T-cell (primary cell): ENCODE measurements at places on chromosomes 4 and X. TPM values are rescaled to one million over a fixed set of nuclear protein-coding genes. Genes with fewer than 3 reads are reported as not detected.

- DNase-seq: no peak
These were observed 42.7 kb downstream of the UBA6 start for GRCh38 chr4:67658302-67658701.

GRCh38 chrX:107678957-107679740 is 50.8 kb downstream of the PRPS1 start:
- DNase-seq: peak; percentile 82

- no peak for DNase-seq
These were observed 15.7 kb downstream of the P2RY10 start for GRCh38 chrX:78960888-78961287.

- DNase-seq: no peak
These were observed 40.3 kb downstream of the RWDD4 start for GRCh38 chr4:183618681-183619080.

- no peak for DNase-seq
These were observed 23.1 kb upstream of the TMEM184C start for GRCh38 chr4:147594107-147594506.

Gene C4orf54
- not detected for total RNA-seq

DNA sequence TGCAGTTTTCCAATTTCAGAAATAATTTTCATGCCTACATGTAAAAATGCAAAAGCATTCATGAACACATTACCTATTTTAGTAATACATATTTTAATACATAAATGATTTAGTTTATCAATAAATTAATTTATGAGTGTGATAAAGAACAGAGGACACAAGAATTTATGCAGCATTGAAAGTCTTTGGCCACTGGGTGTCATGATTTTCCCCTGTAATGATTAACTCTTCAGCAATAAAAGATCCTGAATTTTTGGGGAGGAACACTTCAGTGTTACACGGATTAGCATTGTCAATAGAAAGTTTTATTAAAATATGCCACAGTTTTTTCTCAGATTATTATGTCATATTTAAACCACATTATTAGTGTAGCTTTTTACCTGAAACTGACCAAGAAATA is 8.6 kb upstream of the VCX2 start:
- DNase-seq: no peak

DNA sequence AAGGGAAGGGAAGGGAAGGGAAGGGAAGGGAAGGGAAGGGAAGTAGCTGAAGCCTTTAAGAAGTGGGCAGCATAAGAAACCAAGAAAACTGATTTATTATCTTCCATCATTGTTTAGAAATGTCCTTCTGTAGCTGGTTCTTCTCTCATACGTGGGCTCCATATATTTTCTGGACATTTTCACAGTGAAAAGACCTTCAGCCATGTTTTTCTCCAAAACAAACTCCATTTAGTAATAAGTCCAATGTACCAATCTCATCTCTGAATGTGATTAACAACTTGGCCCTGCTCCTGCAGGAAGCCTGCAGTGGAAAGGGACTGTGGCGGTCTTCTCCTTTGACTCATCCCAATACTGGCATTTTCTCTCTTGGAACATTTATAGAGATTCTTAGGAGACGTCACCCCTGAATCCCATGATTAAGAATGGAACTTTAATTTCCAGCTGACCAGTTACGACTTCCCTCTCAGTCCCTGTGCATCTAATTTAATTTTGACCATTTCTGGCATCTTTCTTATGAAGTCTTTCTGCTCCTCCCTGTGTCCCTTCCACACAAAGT is 96.6 kb upstream of the GUCY1A1 start:
- DNase-seq: no peak

DNA sequence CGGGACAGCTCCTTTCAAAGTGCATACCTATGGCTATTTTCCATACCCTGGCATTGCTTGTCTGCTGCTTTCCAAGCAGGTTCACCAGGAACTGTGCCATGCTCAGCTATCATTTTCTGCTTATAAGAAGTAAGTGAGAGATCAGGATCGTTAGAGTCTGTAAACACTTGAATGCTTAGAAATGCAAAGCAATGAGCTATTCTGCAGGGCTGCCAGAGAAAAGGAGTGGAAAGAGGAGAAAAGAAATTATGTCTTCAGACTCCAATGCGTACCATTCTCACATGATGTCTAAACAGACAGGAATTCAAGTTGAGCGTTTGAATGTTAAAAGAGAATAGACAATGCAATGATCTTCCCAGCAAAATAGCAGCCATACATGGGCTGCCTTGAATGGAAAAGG is 245.5 kb upstream of the SLC7A11 start:
- DNase-seq: no peak

- no peak for DNase-seq
These were observed 15.1 kb upstream of the FABP2 start for GRCh38 chr4:119337010-119337409.

Gene PNCK
- total RNA-seq: not detected

Gene NLGN3
- total RNA-seq: 3.0 TPM

GRCh38 chr4:76533314-76533713 is 98.3 kb downstream of the SHROOM3 start:
- no peak for DNase-seq

DNA sequence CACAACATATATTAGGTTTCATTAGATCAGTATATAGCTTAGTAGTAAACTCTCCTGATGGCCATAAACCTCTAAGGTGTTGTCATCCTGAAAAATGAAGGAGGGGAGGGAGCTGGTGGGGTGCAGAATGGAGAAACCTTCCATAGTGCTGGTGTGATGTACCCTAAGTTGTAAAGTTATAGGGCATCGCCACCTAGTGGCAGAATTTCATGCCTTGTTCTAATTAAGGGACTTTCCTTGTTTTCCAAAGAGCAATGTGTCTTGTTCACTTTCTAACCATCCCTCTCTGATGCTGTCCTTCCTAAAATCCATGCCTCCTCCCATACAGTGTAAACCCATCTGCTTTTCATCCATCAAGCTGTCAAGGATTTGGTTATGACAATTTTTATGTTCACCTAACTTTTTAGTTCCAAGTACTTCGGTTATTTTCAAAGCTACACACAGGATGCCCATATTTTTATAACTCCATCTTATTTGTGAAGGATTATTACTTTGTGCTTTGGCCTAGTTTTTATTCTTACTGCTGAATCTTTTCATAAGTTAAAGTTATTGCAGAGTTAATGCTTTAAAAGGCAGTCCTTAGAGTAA is 4.5 kb downstream of the NBDY start:
- DNase-seq: peak; percentile 46

GRCh38 chr4:144402999-144403398 is 243.0 kb upstream of the HHIP start:
- DNase-seq: no peak

- no peak for DNase-seq
These were observed 234.8 kb downstream of the COL25A1 start for GRCh38 chr4:109067508-109068235.

Gene CT83
- not detected for total RNA-seq

Gene CPZ
- not detected for total RNA-seq

Gene ELK1
- total RNA-seq: 37.8 TPM

- no peak for DNase-seq
These were observed 76.9 kb downstream of the TMLHE start for GRCh38 chrX:155535866-155536265.

Gene SLC4A4
- total RNA-seq: 3.2 TPM

DNA sequence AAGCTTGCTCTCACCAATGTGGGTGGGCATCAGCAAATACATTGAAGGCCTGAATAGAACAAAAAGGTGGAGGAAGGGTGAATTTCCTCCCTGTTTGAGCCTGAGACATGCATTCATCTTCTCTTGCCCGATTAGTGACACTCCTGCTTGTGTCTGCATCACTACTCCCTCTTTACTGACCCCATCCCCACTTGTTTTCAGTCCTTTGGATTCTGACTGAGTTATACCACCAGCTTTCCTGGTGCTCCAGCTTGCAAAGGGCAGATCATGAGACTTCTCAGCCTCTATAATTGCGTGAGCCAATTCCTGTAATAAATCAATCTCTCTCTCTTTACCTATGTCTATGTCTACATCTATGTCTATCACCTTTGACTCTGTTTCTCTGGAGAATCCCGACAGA is 47.4 kb upstream of the DYNLT3 start:
- DNase-seq: no peak

GRCh38 chr4:138406876-138407275 is 164.7 kb upstream of the SLC7A11 start:
- DNase-seq: no peak

DNA sequence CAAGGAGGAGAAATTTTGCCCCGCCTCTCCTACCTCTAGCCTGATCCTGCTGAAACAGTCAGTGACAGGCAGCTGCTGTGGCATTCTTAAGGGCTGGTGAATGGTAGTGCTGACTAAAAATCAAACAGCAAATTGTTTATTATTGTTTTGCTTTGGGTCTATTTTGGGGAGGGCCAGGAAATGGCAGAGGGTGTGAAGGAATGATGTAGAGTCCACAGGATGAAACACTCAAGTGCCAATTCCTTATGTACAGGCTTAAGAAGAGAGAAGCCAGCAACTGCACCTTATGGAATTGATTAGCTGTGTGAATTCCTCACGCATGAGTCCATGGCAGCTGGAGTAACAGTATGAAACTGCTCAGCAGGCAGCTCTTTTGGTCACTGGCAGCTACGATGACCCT is 39.7 kb downstream of the VEGFC start:
- DNase-seq: no peak

GRCh38 chr4:136000246-136000645 is 1532.0 kb downstream of the PCDH18 start:
- DNase-seq: no peak

DNA sequence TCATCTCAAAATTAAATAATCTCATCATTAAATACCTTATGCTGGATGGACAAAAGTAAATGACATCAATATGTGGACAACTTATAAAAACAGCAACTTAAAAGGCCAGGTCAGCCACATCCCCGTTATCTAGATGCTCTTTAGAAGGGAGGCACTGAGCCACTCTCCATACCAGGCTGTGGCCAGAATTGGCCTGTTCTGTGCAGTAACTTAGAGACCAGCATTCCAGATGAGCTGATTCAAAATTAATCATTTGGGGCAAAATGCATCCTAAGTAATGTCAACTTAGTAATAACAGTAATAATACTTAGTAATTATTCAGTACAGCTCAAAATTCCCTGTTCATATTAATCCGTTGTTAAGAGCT is 373.6 kb downstream of the FBXW7 start:
- DNase-seq: no peak

Gene COX7B2
- not detected for total RNA-seq

Gene FAAH2
- 14.4 TPM for total RNA-seq

Gene IDS
- 152 TPM for total RNA-seq

Gene PDCL2
- not detected for total RNA-seq

GRCh38 chr4:40915318-40916217 is 165.8 kb downstream of the NSUN7 start:
- no peak for DNase-seq

Gene TMEM154
- total RNA-seq: 28.5 TPM

Gene DGKK
- total RNA-seq: 0.26 TPM

- DNase-seq: no peak
These were observed 100.4 kb downstream of the KLHL8 start for GRCh38 chr4:87120010-87120409.

DNA sequence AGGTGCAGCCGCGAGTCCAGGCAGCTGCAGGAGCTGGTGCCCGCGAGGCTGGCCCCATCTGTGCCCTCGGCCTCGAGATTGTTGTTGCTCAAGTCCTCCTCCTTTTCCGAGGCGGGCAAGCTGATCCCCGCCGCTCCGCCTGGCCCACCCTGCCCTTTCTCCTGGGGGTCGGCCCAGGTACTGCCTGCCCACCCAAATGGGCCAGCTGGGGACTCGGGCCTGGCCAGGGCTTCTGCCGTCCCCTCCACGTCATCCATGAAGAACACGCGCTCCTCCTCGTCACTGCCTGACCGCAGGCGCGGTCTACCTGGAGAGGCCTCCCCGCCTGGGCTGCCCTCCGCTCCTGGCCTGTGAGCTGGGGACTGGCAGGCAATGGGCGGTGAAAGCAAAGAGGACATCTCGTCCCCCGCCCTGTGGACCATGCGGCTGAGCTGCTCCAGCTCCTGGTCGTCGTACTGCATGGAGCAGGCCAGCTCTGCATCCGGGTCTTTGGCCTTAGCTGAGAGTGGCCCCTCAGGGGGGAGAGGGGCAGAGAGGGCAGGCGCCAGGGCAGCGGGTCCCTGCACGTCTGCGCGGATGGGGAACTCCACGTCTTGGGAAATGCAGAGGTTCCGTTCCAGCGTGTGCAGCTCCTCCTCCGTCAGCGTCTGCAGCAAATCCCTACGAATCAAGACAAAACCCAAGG is 43.1 kb upstream of the MXD4 start:
- no peak for DNase-seq

- no peak for DNase-seq
These were observed 14.7 kb downstream of the RGS12 start for GRCh38 chr4:3307486-3307885.

Gene AMTN
- total RNA-seq: not detected

DNA sequence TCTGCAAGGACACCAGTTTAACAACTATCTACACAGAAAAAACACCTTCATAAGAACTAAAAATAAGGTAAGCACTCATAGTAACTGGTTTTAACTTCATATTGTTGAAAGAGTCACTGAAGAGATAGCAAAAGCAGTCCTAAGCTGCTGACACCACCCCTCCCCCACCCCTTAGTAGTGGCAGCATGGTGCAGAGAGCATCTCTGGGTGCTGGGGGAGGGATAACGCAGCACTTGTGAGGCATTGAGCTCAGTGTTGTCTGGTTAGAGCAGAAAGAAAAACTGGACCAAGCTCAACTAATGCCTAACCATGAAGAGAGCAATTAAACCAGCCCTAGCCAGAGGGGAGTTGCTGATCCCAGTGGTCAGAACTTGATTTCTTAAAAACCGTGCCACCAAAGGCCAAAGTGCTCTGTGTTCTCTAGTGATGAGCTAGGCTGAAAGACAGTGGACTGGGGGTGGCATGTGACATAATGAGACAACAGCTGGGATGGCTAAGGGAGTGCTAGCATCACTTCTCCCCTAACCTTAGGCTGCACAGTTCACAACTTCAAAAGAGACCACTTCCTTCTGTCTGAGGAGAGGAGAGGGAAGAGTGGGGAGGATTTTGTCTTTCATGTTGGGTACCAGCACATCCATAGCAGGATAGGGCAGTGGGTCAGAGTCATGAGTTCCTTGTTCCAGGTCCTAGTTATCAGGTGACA is 669.3 kb downstream of the PDHA2 start:
- DNase-seq: no peak

- no peak for DNase-seq
These were observed 202.6 kb upstream of the BCOR start for GRCh38 chrX:40300286-40300890.

DNA sequence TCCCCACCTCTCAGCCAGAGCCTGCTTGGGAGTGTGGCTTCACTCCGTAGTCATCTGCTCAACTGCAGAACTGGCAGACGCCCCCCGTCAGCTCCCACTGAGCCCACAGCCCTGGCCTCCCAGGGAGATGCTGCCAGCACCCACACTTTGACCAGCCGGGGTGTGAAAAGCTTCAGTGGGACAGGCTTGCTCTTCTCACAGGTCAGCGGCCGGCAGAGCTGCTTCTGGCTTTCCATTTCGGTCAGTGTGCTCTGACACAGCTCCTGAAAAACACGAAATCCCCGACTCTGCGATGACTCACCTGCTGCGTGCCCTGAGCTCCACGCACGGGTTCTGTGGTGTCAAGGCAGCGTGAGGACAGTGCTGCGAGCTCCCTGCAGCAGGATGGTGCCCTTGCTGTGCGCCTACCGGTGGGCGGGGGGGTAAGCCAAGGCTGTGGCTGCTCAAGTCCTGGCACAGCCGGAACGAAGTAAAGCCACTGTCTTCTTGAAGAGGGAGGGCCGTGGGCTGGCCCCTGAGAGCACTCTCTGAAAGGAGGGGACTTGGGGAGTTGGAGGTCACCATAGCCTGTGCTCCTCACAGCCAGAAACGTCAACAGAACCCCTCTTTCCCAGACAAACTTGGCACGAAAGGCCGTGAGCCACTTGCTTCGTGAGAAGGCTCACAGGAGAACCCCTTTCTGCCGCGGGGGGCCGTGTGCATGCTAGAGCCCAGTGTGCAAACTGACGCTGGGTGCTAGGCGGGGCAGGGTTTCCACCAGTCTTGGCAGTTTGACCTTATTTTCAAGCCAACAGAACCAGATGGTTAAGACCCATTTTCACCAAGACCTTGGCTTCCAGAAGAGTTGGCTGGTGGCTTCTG is 23.6 kb downstream of the NOP14 start:
- no peak for DNase-seq
